Activated CD4-positive, alpha-beta T cell treated with anti-CD3 and anti-CD28 coated beads, Interleukin-2, Interleukin-4, amounts not matched to agents 100 ng/mL and 50 ng/mL, durations not matched to agents 16 hours and 8 hours (primary cell): ENCODE measurements at places on chromosomes 12 and 14.

- DNase-seq: peak; percentile 14
These were observed 159.6 kb upstream of the PZP start for GRCh38 chr12:9367828-9368227.

DNA sequence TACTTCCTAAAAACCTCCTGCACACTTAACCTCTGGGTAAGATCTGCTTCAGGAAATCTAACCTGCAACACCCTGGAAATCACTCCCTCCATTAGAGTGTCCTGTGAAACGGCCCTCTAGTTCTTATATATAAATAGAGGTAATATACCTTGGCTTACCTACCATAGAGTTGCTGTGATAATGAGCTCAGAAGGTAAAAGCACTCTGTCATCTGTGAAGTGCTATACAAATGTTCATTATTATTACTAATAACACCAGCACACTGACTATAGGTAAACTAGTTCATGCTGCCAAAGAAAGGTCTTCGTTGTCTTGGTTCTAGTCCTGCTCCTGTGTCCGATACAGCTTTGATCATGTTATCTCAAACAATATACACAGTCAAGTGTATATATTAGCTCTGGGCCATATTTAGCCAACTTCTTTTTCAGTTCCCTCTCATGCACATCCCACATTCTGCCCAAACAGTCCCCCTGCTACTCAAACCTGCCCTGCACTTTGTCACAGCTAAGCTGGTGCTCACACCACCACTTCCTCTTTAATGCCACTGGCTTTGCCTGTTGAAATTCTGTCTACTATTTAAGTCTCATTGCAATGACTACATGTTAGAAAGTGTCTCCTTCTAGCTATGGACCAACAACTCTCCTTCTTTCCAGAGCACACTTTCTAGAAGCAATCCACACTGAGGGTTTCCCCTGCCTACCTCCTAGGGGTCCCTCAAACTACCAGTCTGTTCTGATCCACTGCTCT lies 5.1 kb downstream of the E2F7 start:
- no peak for DNase-seq

GRCh38 chr14:63448841-63449240 lies 94.3 kb downstream of the PPP2R5E start:
- DNase-seq: no peak

- no peak for DNase-seq
These were observed 28.8 kb downstream of the YEATS4 start for GRCh38 chr12:69388371-69388770.

- no peak for DNase-seq
These were observed 86.5 kb downstream of the DIO2 start for GRCh38 chr14:80124794-80125193.

DNA sequence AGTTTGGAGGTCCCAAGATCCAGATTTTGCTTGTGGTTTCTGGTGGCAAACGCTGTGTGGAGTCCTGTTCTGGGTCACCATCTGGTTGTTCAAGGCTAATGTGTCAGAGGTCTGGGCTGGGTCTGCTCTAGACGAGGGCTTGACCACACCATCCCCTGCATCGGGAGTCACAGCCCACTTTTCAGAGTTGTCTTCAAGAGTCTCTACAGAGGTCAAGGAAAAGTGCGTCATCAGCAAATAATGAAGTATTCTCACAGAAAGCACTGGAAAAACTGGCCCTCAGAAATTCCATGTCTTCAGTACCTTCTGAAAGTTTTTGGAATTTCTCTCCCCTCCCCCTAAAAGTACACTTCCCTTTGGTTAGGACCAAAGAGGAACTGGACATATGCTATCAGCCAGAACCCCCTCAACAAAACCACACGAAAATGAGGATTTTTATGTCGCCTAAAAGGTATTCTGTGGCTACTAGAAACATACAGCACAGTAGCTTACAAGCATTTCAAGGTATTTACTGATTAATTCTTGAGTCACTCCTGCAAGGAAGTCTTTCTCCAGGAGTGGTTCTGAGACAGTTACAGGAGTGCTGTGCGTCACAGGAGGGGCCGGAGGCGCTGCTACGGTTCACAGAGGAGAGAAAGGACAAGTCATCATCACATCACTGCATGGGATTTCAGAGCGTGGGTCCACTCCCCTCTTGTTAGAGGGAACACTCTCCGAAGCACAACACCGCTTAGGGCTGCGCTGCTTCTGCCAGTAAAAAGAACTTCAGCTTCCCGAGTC lies 35.4 kb downstream of the RAD52 start:
- DNase-seq: no peak
